ENCODE measurements at places on chromosomes 7 and 10.

- DNase-seq, result no peak
Observed at GRCh38 chr7:155144371-155144770, 74.2 kb downstream of the HTR5A start.

DNA sequence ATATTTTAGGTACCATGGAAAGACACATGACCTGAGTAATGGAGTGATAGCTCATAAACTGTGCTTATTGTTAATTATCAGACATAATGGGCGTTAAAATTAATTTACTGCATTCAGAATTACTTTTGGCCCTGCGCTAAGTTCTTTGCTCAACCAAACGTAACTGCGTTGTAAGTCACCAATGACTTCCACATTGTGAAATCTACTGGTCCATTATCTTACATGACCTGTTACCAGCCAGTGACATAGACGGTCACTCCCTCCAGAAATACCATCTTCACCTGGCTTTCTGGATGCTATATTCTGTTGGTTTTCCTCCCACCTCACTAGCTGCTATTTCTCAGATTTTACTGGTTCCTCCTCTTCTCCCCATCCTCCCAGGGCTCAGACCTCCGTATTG, 5.0 kb upstream of the GIGYF1 start:
- DNase-seq, result no peak

GRCh38 chr10:8331387-8331786, 276.9 kb downstream of the GATA3 start:
- peak; percentile 50 for DNase-seq

GRCh38 chr10:31340343-31340742, 21.3 kb downstream of the ZEB1 start:
- no peak for DNase-seq

DNA sequence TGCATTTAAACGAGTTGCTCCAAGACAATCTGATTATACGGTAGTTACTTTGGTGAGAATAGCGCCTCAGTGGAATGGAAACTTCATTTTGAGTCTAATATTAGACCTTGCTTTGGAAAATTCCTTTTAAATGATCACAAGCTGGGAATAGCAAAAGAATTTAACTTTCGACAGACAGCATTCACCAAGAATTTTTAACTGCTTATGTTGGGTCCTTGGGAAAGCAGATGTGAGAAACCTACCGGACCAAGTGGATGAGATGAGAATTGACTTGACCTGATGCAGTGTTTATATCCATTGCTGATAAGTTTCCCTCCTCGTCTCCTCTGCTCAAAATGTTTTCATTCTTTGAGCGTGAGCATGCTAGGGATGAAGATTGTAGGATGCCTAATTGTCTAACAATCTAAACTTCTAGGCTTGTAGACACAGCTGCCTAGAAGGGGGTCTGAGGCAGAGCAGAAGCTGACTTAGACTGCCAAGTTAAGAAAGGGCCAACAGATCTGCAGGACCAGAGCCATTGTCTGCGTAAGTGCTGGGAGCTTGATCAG, 126.9 kb downstream of the CNNM2 start:
- DNase-seq, result no peak

DNA sequence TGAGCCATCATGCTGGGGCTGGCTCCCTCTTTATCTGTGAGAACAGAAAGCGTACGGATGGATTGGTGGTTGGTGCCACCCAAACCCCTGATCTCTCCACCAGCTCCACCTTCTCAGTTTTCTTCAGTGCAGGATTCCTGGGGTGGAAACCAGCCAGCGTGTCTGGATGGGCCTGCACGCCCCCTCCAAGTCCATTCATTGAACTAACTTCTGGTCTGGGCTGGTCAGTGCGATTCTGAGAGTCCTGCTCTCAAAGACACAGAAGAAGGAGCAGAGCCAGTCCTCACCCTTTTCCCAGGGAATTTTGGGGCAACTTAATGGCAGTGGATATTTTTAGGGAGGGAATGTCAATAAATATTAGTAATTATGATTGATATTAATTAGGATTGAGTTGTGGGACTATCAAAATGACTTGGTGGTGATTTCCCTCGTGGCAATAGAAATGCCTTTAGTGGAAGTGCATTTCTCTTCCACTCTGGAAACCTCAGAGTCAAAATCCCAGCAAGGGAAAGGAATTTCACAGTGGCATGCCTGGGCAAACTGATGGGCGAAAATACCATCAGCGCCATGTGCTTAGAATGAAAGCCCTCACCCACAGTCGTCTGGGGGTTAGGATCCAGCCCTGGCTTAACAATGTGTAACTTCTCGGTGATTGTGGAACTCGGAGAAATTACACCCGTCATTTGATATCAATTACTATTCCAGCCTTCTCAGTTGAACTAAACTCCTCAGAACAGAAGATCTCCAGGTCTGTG, 69.3 kb upstream of the EEPD1 start:
- no peak for DNase-seq

DNA sequence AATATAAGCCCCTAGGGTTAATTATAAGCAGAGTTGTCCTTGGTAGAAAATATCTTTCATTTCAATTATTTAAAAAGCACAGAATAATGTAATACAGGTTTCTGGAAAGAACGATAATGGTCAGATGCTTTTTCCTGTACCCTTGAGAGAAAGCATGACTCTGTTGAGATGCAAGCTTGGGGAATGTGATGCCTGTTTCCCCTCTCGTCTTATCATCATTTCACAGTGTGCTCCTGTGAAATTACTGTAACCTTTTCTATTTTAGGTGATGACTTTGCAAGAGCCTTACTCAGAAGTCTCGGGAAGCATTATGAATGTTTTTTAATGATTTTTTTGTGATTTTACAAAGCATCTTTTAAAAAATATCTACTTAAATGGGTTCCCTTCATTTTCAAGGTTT, 243.0 kb downstream of the POLR1F start:
- DNase-seq, result no peak

DNA sequence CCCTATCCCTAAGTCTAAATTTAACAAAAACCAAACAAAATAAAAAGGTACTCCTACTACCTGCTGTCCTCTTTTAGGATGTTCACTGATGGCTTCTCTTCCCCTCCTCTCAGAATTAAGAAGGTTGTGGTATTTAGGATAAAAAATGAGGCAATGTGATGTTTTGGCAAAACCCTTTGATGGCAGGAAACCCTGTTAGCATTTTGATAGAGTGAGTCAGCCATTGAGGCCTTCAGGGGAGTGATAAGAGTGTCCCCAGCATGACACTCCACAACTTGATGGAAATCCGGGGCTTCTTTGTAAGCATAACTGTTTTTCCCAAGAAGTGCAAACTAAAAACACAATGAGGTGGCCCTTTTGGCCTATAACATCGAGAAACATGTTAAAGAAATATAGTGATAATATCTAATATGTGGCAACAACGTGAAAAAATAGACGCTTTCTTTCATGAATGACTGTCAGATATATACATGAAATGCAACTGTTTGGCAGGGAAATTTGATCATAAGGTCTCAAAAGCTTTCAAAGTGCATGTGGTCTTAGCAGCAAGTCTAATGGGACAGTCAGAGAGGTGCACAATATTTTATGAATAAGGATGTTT, 55.0 kb downstream of the PRTFDC1 start:
- no peak for DNase-seq

GRCh38 chr7:142150356-142150755, 38.8 kb downstream of the MGAM2 start:
- DNase-seq, result no peak

DNA sequence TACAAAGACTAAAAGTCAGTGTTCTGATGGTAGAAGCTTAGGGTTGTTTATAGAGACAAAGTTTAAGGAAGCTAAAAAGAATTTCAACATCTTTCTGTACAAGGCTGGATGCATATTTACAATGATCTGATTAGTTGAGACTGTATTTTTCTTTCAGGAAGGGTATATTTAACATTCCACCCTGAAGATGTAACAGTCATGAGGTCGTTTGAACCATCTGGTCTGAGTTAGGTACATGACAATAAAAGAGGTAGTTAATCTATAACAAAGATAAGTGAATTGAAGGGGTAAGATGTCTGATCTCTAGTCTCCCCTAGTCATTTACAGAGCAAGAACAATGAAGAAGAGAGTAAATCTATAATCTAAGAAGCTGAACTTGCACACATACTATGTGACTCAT, 821.2 kb downstream of the CNTNAP2 start:
- DNase-seq, result no peak

- no peak for DNase-seq
Observed at GRCh38 chr10:1189166-1190051, 133.2 kb downstream of the WDR37 start.

All from activated T-cell treated with anti-CD3 and anti-CD28 coated beads, Interleukin-2, amount 50 U/mL, for 24 hours (primary cell).